DMS79 treated with DMSO at 0.1 percent for 48 hours (cell line): ENCODE measurements at places on chromosomes 7 and 10.

DNA sequence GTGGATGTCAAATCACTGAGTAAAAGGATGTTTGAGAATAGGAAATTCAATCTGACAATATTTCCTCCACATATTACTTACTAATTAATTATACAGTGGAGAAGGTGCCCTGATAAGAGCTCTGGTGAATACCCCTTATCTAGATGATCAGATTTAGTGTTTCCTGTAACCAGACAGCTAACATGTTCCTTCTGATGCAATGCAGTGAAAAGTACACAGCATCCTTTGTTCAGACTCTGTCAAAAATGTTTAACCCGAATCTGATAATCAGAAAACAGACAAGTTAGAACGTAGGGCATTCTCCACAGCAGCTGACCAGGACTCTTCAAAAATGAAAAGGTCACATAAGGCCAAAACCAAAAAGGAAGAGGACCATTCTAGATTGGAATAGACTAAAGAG lies 46.2 kb downstream of the WDR11 start:
- DNase-seq, result no peak

- no peak for DNase-seq
Observed at GRCh38 chr7:90111-91063, 102.0 kb upstream of the FAM20C start.

- DNase-seq, result no peak
Observed at GRCh38 chr7:110205899-110206298, 885.0 kb upstream of the LRRN3 start.

GRCh38 chr7:93044147-93044810 lies 73.5 kb downstream of the SAMD9 start:
- DNase-seq, result no peak

- no peak for DNase-seq
Observed at GRCh38 chr10:78378192-78378591, 344.5 kb downstream of the RPS24 start.

DNA sequence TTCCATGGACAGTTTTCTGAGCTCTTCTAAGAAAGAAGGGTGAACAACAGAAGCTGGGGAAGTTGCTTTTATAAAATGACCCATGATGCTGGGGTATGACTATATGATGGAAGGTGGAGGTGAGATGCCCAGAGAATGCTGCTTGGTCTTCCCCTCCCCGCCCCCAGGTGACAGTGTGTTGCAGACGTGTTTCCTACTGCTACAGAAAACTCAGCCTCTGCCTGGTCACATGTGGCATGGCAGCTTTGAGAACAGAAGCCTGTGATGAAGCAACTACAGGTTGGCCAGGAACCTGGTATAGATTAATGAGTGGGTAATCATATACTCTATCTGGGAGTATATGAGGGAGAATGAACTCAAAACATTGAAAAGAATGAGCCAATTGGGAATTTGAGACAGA lies 67.1 kb downstream of the MTURN start:
- DNase-seq, result no peak

- no peak for DNase-seq
Observed at GRCh38 chr10:78864761-78865537, 203.8 kb upstream of the ZMIZ1 start.

DNA sequence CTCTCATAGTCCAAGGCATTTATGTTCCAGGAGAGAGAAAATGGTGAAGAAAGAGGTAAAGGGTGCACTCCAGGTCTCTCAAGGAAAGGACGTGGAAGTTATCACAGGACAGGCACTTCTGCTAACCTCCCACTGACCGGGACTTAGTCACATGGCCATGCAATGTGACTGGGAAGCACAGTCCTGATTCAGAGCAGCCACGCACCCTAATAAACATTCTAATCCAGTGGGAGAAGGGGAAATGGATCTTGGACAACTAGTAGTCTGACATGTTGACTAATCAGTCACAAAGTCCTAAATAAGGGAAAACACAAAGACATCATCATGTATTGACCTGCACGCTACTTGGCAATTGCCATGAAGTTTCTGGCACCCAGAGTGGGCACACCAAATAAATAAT lies 417.5 kb upstream of the ZMIZ1 start:
- no peak for DNase-seq

GRCh38 chr7:47678641-47679380 lies 96.9 kb upstream of the TNS3 start:
- DNase-seq, result no peak

DNA sequence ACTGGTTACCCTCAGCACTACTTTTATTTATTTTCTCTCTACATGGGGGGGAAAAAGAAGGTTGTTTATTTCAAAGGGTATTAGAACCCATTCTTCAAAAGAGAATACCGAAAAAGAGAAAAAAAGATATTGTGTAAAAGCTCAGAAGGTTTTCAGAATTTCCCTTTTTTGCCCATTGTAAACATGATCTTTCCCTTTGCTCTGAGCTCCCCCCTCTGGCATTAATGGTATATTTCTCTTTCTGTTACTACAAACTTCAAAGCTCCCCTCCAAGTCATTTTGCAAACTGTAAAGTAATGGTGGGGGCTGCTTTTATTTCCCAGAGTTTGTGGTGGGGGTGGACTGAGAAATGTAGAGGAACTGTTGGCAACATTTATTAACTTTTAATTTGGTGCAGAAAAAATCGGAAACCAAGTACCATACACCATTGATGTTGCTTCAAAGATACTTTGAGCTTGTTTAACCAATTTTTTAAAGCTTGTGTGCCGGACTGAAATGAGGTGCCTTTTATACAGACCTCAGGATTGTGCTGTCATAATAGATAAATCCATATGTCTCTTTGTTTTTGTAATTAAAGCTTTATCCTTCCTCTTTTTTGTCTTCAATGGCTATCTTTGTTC lies 181.5 kb downstream of the EXOC4 start:
- DNase-seq, result peak; percentile 46

GRCh38 chr10:35511647-35512046 lies 93.5 kb upstream of the GJD4 start:
- DNase-seq, result no peak

- DNase-seq, result peak; percentile 66
Observed at GRCh38 chr7:13920053-13920697, 69.3 kb downstream of the ETV1 start.

- DNase-seq, result no peak
Observed at GRCh38 chr7:50229964-50230363, 74.6 kb upstream of the IKZF1 start.

GRCh38 chr7:167090-167855 lies 25.1 kb upstream of the FAM20C start:
- no peak for DNase-seq

DNA sequence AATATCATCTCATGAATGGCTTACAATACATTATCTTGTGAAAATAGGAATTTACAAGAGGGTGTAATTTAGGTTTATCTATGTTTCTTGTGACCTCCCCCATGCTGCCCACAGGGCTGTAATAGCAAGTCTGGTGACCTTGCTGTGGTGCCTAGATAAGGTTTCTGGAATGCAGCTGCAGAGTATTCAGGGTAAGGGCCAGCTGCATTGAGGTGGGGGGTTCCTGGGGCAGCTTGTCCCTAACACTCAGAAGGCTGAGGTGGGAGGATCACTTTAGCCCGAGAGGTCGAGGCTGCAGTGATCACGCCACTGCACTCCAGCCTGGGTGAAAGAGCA lies 5.3 kb upstream of the DHTKD1 start:
- DNase-seq, result no peak

DNA sequence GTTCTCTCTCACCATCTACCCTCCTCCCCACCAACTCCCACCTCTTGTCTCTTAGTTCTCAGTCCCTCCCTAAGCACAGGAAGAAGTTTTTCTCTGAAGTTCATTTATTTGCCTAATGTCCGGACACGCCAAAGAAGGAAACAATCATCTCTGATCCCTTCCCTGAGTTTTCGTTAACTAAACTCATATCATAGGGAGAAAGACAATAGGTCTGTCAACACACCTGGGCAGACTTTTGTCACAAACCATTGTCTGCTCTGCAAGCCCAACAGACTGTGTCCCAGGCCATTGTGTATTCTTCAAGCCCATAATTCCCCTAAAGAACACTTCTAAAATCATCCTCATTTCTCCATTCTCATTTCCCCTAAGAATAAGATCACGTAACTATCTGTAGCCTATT lies 691.0 kb upstream of the MBL2 start:
- DNase-seq, result no peak

GRCh38 chr10:5897053-5897340 lies 7.0 kb downstream of the FBH1 start:
- no peak for DNase-seq

DNA sequence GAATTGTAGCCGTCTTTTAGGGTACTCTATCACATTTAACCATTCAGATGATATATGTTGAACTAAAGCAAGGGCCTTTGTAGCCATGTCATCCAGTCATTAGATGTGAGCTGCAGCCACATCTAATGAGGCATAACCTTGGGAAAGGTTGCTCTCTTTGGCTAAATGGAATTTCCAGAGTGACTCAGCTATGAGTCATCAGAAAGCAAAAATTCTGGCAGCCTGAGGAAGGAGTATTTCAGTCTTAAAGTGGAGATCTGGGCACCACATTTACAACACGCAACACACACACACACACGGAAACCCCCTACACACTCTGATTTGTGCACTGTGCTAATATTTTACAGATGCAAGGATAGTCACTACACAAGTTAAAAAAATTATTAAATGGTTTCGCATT lies 176.9 kb upstream of the ZWINT start:
- DNase-seq, result no peak

- DNase-seq, result no peak
Observed at GRCh38 chr10:78762086-78762630, 306.6 kb upstream of the ZMIZ1 start.

DNA sequence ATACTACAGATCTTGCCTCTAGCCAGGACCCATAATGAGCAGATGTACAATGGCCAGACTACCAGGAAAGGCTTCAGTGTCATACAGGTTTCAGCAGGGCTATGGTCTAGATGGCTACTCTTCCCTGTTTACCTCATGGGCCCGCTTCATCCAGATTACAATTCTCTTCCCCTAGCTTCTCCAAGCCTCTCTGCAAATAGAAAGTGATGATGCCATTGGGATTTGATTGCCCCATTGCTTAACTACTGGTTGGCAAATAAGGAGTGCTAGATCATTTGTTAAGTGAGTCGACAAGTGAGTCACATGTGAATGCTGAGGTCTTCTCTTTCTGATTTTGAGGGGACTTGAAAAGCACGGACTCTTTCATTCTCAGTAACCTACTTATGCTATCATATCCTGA lies 361.5 kb upstream of the LRRTM3 start:
- no peak for DNase-seq
